GM12892 (cell line): ENCODE measurements at places on chromosomes 3 and 15.

- DNase-seq: no peak
Measured at GRCh38 chr3:99504258-99504657, 134.1 kb upstream of the COL8A1 start.

- no peak for DNase-seq
Measured at GRCh38 chr3:16303037-16303575, 38.1 kb downstream of the OXNAD1 start.

GRCh38 chr3:77039606-77040171 lies at the start of gene ROBO2:
ROBO2 (plus strand) TSS chr3:77040099; CDS start chr3:77040786, 687 bp downstream.
- no peak for DNase-seq

GRCh38 chr3:184600685-184601377 lies 39.2 kb downstream of the EPHB3 start:
- no peak for DNase-seq

DNA sequence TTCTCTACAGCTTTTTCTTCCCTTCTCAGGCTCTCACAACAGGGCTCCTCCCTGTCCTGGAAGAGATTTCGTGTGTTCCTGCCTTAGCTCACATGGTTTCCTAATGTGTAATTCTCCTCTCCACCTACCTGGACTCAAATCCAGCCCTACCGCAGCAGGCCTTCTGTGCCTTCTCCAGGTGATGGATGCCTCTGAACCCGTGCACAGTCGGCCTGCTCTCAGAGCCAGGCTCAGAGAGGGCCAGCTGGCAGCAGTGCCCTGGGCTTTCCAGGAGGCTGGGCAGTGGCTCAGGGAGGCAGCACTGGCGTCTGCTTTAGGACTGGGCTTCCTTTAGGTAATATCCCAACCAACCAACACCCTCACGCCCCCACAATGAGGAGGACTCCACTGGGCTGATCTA lies 123.2 kb upstream of the TMC3 start:
- DNase-seq: no peak

DNA sequence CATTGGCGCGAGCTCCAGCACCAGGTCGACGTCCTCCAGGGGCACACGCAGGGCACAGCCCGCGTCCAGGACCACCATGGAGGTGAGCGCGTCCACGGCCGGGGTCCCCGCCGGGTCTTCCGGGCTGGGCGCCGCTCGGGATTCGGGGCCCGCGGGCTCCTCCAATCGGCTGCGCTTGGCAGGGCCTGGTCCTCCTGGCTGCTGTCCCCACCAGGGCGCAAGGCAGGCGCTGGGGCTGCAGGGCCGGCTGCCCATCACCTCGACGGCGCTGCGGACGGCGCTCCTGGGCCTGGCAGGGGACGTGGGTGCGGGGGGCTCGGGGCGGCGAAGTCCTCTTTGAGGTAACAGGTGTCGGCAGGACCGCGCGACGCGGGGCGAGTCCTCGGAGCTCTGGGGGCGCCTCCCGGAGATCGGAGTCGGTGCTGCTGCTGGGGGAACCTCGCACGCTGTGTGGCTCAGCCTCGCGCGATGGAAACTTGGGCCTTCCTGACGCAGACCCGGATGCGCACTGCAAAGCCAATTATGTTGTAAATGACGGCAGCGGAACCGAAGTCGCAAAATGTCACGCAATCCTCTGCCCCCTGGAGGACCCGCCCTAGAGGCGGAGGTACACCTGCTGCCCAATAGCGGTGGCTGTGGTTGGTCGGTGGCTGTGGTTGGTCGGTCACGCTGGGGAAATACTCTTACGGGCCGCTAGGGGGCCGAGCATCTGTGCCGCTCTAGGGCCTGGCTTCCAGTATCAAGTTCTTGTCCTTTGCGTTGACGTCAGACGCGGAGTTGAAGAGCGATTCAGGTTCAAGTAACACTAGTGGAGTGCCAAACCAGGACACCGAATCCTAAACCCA lies at the start of gene PRR23C:
TSS of gene PRR23C (minus strand) at position 527 of the 845 bp plus-strand sequence. CDS start at position 255, 272 bp downstream.
- DNase-seq: no peak

GRCh38 chr15:94921936-94922335 lies 690.6 kb downstream of the MCTP2 start:
- DNase-seq: no peak

DNA sequence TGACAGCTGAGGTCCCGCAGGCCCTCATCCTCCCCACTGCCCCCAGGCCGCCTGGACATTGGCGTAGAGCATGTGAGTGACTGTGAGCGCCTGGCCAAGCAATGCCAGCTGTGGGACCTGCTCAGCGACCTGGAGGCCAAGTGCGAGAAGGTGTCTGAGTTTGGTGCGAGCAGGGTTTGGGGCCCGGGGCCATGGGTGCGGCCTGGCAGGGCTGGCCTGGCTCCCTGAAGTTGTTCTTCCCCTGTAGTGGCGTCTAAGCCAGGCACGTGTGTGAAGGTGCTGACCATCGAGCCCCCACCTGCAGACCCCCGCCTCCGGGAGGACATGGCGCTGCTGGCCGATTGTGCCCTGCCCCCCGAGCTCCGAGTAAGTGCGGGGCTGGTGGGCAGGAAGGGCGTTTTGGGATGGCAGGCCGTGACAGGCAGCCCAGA lies 4.2 kb downstream of the ABTB1 start:
- no peak for DNase-seq

- no peak for DNase-seq
Measured at GRCh38 chr3:146277953-146278631, 27.2 kb upstream of the PLSCR4 start.

GRCh38 chr3:114231616-114232015 lies 5.8 kb downstream of the ZNF80 start:
- DNase-seq: no peak

DNA sequence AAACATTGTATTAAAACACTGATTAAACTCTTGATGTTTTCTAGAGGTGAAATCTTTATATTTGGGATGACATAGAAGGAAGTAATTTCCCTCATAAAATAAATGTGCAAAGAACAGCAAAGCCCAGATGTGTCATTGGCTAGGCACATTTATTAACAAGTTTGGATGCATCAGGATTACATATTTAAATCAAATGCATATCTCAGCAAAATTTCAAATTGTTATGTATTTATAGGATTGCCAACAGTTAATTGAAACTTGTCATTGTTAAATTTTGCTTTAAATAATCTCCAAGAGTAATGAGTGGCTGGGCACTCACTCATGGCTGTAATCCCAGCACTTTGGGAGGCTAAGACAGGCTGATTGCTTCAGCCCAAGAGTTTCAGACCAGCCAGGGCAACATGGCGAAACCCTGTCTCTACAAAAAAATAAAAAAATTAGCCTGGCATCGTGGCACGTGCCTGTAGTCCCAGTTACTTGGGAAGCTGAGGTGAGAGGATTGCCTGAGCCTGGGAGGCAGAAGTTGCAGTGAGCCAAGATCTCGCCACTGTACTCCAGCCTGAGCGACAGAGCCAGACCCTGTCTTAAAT lies 28.2 kb downstream of the ARIH1 start:
- no peak for DNase-seq

DNA sequence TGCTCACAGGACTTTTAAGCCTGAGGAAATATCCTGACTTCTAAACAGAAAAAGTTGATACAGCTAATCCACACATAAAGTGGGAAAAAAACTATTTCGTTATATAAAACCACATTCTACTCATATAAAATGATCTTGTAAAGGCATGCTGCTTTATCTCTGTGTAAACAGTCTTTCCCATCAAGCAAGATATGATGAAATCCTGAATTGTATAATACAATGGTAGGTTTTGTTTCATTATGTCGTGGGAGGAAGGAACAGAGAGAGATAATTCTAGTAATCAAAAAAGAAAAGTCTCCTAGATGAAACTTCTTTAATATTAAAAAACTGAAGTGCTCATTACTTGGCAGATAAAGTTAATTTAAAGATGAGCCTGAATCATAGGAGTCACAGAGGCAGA lies 92.6 kb upstream of the SNTN start:
- no peak for DNase-seq

DNA sequence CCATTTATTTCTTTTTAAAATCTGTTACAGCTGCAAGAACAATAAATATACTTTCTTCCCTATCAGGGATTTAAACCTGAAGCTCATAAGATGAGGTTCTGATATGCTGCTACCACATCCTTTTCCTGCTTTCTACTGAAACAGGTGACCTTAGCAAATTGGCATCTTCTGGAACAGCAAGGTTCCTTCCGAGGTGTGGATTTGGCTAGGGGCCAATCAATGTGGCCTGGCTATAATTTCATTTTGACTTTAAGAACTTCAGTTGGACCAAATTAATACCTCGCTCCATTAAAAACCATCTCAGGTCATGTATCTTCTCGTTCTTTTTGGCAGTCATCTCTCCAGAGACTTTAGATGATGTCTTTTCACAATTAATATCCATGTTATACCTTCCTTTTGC lies 53.4 kb upstream of the C3orf80 start:
- DNase-seq: no peak

- DNase-seq: no peak
Measured at GRCh38 chr3:165523801-165524200, 313.4 kb downstream of the BCHE start.

DNA sequence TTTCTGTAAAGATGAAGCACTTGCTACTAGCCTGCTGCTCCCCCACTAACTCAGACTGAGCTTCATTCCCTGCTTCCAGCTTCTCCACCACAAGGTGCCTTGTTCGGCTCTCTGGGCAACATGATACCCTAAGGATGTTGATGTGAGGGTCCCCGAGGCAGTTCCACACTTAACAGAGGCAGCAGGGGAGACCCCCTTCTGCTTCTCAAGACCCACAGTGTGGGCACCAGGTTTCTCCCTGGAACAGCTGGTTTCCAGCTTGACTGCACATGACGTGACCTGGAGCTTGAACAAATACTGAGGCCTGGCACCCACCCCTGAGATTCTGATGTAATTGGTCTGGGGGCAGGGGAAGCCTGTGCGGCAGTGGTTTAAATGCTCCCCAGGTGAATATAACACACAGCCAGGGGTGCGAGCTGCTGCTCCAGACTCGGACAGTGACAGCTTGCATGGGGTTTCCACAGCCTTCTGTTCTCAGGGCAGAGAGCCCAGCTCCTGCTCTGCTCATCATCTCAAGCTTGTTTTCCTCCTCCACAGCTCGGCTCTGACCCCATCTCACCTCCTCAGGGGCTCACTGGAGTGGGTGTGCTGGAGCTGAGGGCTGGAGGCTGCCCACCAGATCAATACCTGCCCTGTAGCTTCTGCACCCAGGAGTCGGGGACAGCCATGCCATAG lies 95.0 kb upstream of the HACD2 start:
- no peak for DNase-seq

GRCh38 chr3:47152578-47152977 lies 11.3 kb downstream of the SETD2 start:
- DNase-seq: no peak

DNA sequence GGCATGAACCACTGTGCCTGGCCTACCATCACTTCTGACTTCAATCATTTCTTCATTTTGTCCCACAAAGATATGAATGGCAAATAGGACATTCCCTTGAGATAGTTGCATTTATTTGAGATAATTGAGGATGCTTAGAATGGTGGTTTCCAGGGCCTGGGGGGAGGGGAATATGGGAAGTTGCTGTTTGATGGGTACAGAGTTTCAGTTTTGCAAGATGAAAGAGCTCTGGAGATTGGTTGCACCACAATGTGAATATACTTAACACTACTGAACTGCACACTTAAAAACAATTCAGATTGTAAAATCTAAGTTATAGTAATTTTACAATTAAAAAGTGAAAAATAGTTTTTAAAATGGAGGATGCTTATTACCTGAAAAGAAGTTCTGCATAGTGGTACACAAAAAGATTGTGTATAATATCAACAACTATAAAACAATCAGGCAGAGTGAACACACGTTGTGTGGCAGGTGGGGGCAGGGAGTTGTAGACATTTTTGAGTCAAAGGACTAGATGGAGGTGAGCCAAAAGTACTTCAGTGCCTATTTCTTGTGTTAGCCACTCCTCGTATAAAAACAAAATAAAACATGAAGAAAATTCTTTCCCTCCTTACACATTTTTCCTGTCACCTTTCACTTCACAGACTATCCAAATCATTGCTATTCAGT lies 18.5 kb upstream of the RIOX2 start:
- no peak for DNase-seq
